ENCODE measurements at places on chromosomes 2 and 18.
A peak's percentile ranks its signal among the peaks of the same experiment; 100 is the strongest.

- DNase-seq = no peak
These were observed 86.3 kb upstream of the FSHR start for GRCh38 chr2:49240608-49241007.

GRCh38 chr2:141766225-141766624 is 364.6 kb downstream of the LRP1B start:
- DNase-seq = no peak

DNA sequence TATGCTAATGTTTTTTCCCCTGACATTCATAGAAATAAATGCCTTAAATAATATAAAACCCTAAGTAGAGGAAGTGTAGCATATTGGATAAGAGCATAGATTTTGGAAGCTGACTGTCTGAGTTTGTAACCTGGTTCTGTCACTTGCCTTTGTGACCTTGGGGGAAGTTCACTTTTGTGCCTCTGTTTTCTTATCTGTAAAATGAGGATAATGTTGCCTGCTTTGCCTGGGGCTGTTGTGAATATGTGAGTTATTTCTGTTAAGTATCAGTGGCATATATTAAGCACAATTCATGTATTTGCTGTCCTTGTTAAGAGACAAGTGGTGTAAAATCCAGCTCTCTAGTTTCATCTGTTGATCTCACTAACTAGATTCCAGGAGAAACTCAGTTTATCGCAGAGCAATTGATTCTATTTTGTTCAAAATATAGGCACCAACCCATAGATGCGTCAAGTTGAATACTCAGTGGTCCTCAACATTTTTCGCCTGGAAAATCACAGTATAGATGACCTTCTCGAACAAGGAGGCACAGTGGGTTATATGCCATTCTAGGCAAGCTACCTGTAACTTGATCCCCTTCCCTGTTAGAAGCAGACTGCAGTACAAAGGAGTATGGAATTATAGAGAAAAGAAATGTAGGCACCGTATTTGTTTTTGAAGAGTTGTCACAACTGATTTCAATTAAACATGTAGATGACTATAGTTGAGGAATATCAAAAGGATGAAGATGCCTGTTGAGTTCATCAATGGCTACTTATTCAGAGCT is 67.0 kb downstream of the SOCS6 start:
- DNase-seq = no peak

DNA sequence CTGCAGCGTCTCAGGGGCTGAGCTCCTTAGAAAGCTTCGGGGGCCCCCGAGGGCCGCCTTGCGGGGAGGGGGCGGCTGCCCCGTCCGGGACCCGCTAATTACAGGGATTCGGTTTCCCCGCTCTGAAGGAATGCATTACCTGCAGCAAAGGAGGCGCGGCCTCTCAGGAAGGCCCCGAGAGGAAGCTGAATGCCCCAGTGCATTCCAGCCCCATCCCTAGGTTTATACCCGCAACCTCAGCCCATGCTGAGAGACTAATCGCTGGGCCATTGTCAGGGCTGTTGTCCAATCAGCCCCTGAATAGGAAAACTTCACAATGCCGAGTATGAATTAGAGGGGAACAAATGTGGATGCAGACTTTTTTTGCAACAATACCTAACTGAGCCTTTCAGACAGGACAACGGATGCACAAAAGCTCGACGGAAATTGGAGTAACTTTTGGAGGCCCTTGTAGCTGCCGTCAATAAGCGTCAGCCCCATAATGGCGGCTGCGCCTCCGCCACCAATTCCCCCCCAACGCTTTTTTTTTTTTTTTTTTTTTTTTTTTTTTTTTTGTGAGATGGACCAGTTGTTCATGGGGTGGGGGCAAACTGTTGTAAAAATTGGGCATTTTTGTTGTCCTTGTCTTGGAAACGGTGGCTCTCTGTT is 138.6 kb upstream of the SIX3 start:
- no peak for DNase-seq

DNA sequence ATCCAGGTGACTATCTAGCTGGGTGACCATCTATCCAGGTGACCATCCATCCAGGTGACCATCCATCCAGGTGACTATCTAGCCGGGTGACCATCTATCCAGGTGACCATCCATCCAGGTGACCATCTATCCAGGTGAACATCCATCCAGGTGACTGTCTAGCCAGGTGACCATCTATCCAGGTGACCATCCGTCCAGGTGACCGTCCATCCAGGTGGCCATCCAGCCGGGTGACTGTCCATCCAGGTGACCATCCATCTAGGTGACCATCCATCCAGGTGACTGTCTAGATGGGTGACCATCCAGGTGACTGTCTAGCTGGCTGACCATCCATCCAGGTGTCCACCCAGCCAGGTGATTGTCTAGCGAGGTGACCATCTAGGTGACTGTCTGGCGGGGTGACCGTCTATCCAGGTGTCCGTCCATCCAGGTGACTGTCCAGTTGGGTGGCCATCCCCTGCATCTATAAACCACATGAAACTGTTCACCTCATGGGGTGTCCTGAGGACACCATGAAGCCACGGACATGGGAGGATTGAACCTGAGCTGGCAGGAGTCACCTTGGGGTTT is 305.3 kb downstream of the NDUFA10 start:
- DNase-seq = no peak

GRCh38 chr2:189751080-189751658 is 11.4 kb downstream of the OSGEPL1 start:
- peak; percentile 35 for DNase-seq
